A549 (cell line): ENCODE measurements at places on chromosomes 11 and 22.

GRCh38 chr22:43331069-43331451 lies 12.1 kb downstream of the SCUBE1 start:
- no peak for DNase-seq

GRCh38 chr11:84501750-84502149 lies 1125.4 kb downstream of the DLG2 start:
- DNase-seq: no peak

DNA sequence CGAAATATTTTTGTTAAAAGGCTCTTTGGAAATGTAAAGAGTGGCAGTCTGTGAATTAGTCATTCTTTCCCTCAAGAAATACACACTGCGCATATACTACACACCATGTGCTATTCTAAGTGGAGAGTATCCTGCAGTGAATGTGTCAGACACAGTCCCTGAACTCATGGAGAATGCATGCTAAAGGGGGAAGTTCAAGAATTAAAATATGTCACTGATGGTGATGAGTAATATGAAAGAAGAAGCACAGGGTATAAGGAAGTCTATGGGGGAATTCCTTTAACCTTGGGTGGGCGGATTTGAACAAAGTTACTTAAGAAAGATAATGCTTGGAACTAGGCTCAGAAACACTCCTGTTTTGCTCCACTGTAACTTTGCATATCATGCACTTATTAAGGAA lies 153.0 kb downstream of the LRRC4C start:
- no peak for DNase-seq

DNA sequence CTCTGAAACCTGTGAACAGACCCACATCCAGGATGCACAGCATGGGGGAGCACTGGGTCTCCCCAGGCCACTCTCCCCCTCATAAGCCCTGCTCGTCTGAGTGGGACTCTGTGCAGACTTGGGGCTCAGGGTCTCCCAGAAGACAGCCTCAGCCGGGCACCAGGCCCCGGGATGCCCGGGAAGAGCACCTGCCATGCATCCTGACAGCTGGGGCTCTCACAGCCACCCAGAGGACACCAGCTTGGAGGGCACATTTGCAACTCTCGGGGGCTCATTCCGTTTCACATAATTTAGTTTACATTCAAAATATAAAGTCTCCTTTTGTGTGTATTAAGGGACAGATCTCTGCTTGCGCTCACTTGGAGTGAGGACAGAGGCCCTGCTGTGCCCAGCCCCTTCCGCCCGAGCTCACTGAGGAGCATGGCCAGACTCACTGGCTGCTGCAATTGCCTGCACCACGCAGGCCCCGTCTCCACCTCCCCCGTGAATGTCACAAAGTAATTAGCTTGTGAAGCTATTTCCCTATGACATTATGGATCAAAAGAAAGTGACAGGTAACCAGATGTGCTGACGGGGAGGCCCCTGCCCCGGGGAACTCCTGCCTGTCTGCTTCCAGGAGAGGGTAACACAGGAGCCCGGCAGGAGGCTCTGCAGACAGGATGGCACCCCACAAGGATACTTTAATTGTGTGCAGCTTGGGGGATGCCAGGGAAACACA lies 275.6 kb downstream of the BRD1 start:
- DNase-seq: no peak

- no peak for DNase-seq
Measured at GRCh38 chr22:38347181-38347943, 30.1 kb upstream of the CSNK1E start.

GRCh38 chr22:49079027-49079725 lies 748.5 kb downstream of the BRD1 start:
- DNase-seq: no peak

DNA sequence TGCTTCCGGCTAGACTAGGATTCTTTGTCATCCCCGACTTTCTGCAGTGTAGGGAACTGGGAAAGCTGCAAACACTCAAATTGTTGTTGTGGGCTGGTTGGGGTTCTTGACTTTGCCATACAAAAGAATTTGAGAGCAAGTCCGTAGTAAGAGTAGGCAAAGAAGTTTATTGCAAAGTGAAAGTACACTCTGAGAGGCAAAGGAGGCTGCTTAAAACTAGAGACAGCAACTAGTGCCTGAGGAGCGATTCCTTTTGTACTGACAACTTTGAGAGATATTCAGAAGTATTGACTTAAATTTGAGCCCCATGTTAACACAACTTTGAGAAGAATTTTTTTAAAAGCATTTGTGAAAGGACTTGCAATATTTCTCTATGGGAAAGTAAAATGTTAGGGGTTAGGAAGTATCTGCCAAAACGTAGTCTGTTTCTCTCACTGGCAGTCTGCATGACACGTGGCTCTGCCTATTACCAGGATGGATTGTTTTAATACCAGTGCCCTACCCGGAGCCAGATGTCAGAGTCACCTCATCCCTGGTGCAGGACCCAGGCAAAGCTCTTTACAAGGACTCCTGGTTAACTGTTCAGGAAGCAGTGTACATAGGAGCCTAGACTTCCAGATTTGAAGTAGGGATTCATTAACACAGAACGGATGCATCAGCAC lies 85.0 kb upstream of the CLPB start:
- no peak for DNase-seq

GRCh38 chr11:126308271-126308671 lies 4.4 kb downstream of the DCPS start:
- DNase-seq: no peak

DNA sequence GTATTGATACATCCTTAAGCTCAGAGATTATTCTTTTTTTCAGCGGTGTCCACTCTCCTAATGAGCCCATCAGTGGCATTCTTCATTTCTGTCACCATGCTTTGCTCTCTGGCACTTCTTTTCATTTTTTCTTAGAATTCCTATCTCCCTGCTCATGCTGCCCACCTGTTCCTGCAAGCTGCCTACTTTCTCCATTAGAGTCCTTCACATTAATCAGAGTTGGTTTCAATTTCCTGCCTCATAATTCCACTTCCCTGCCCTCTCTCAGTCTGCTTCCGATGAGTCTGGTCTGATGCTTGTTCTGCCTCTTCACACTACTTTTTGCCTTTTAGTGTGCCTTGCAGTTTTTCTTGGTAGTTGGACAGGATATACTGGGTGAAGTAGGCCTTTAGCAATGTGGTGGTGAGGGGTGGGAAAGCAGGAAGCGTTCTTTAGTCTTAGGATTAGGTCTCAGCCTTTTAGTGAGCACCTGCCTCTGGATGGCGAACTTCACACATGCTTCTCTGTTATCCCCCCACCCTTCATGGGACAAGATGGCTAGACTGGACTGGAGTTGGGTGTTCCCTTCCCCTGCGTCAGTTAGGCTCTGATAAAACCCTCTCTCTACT lies 53.6 kb downstream of the CECR2 start:
- no peak for DNase-seq

DNA sequence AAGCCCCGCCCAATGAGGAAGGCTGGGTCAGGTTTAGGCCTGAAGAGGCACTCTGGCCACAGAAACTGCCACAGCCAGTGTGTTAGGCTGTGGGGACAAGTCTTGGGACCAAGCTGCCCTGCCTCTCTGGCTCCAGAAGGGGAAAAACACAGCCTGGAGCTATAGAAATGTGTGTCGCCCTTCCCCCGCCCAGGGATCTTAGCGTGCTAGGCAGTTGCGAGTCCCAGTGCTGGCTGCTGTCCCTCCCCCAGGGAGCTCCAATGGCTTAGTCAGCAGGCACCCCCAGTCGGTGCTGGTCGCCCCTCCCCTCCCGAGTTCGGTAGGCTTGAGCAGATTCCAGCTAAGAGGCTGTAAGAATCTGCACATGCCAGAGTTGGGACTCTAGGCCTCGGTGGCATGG lies 99.5 kb upstream of the API5 start:
- no peak for DNase-seq

DNA sequence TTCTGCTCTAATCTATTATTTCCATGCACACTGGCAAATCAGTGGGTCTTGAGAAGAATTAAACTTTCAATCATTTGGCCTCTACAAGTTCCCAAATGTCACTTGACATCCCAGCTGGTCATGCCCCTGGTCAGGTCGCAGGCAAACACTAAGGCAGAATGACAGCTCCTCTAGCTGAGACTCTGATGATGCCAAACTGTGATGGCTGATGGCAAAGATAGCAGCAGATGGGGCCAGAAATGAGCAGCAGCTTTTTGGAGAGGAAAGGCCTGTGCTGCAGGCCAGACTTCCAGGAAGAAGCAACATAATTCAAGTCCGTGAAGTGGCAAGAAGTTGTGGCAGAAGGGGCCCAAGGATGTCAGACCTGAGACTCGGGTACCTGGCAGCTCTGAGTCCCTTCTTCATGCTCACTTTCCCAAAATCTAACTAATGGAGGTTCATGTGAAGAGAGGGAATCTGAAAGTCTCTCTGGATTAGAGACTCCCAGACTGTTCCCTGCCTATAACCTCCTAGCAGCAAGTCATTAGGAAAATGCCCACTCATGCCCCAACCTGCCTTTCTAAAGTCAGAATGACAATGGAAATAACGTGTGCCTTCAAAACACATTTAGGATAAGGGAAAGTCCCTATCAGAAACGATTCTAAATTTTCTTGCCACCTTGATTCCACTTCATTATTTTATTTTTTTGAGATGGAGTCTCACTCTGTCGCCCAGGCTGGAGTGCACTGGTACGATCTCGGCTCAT lies 9.4 kb upstream of the PMM1 start:
- DNase-seq: no peak
